Epithelial cell of proximal tubule (primary cell): ENCODE measurements at places on chromosomes 1 and 21. TPM values are rescaled to one million over a fixed set of nuclear protein-coding genes. Genes with fewer than 3 reads are reported as not detected.

Gene RBBP5
- total RNA-seq, result 10.6 and 11.1 TPM in 2 replicates

GRCh38 chr1:212669600-212669999 is 30.0 kb downstream of the BATF3 start:
- no peak for DNase-seq

GRCh38 chr1:33500547-33500946 is 28.1 kb downstream of the ZSCAN20 start:
- DNase-seq, result no peak

DNA sequence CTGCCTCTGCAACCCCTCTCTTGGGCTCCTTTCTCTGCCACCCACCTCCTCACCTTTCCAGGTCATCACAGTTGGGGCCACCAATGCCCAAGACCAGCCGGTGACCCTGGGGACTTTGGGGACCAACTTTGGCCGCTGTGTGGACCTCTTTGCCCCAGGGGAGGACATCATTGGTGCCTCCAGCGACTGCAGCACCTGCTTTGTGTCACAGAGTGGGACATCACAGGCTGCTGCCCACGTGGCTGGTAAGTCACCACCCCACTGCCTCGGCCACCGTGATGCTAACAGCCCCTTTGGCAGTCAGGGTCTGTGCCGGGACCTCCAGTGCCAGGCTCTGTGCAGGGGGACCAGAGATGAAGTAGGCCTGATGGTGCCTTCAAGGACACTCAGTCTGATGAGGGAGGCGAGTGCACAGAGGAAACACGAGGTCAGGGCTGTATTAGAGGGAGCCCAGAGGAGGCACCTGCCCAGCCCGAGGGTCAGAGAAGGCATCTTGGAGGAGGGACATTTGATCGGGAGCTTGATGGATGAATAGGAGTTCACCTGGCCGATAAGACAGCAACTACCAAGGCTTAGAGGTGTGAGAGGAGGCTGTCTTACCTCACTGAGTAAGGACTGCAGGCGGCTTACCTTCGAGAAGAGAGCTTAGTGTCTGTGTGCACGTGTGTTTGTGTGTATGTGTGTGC is 18.1 kb downstream of the PCSK9 start:
- DNase-seq, result no peak

DNA sequence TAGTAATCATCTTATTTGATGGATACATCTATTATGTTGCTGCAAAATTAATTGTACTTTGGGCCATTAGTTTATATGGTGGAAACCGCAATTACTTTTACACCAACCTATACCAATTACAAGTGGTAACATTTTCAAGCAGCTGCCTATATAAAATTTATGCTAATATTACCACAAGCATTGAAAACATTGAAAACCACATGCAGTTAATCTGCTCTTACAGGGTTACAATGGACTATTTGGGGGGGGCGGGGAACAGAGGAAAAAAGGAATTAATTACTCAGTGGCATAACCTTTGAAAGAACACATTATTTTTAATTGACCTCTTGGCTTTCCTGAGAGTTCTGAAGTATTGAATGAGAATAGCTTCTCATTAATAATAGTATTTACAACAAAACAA is 1793.2 kb downstream of the NCAM2 start:
- DNase-seq, result no peak

- no peak for DNase-seq
Observed at GRCh38 chr1:28789412-28789811, 22.6 kb upstream of the OPRD1 start.
